Subcutaneous preadipocyte (primary cell): ENCODE measurements at places on chromosomes 1 and 21. TPM values are rescaled to one million over a fixed set of nuclear protein-coding genes. Genes with fewer than 3 reads are reported as not detected.

The OR2G3 gene
- not detected in 2 replicates for total RNA-seq

The DDAH1 gene
- total RNA-seq, result 70.9 and 76.6 TPM in 2 replicates

The SUSD4 gene
- total RNA-seq, result not detected in 2 replicates

The TSACC gene
- 0.20 and 0.37 TPM in 2 replicates for total RNA-seq

The EPHA10 gene
- not detected in 2 replicates for total RNA-seq

The NTNG1 gene
- total RNA-seq, result 11.4 and 12.7 TPM in 2 replicates

The CDCA8 gene
- 12.9 and 21.5 TPM in 2 replicates for total RNA-seq

The EVI5 gene
- 26.5 and 29.7 TPM in 2 replicates for total RNA-seq

The ESRRG gene
- total RNA-seq, result not detected in 2 replicates

The PADI3 gene
- total RNA-seq, result not detected in 2 replicates

The MFSD2A gene
- 6.2 and 16.6 TPM in 2 replicates for total RNA-seq

The ETNK2 gene
- 0.78 and 2.9 TPM in 2 replicates for total RNA-seq

The DPT gene
- under 0.01 TPM in 1 of 2 replicates, not detected in the other for total RNA-seq

The LCE2C gene
- not detected in 2 replicates for total RNA-seq

The FAM167B gene
- 0.39 and 1.1 TPM in 2 replicates for total RNA-seq

The PTAFR gene
- not detected in 2 replicates for total RNA-seq

The SLAMF9 gene
- total RNA-seq, result not detected in 2 replicates

The TRIM17 gene
- under 0.01 TPM in 1 of 2 replicates, not detected in the other for total RNA-seq

The LRP8 gene
- 40.4 and 69.0 TPM in 2 replicates for total RNA-seq

The CRNN gene
- total RNA-seq, result not detected in 2 replicates

The TFAP2E gene
- total RNA-seq, result under 0.01 and 0.20 TPM in 2 replicates

The DDOST gene
- 200 and 220 TPM in 2 replicates for total RNA-seq

The SELENBP1 gene
- 25.0 and 31.6 TPM in 2 replicates for total RNA-seq

The OR2G6 gene
- not detected in 2 replicates for total RNA-seq

The OR10J1 gene
- not detected in 2 replicates for total RNA-seq

The FAM76A gene
- 12.7 and 12.9 TPM in 2 replicates for total RNA-seq

The IFI16 gene
- total RNA-seq, result 115 and 149 TPM in 2 replicates

The SLC30A10 gene
- not detected in 2 replicates for total RNA-seq

The A3GALT2 gene
- not detected in 2 replicates for total RNA-seq

The MYOG gene
- not detected in 2 replicates for total RNA-seq

The INSRR gene
- not detected in 2 replicates for total RNA-seq

The RAD54L gene
- 4.0 and 7.2 TPM in 2 replicates for total RNA-seq

The C1orf56 gene
- 2.2 and 2.3 TPM in 2 replicates for total RNA-seq

The SPRR2A gene
- total RNA-seq, result not detected in 2 replicates

The RGS1 gene
- total RNA-seq, result not detected in 2 replicates

The CHI3L2 gene
- 6.2 TPM in 1 of 2 replicates, not detected in the other for total RNA-seq

The RCAN1 gene
- 26.2 and 35.6 TPM in 2 replicates for total RNA-seq

The SYPL2 gene
- 2.0 and 5.5 TPM in 2 replicates for total RNA-seq

The LRRC8B gene
- 10.7 and 10.8 TPM in 2 replicates for total RNA-seq

The FNDC5 gene
- total RNA-seq, result 0.20 and 0.37 TPM in 2 replicates

The CYYR1 gene
- 0.20 TPM in 1 of 2 replicates, not detected in the other for total RNA-seq

The TGFB2 gene
- 0.73 and 0.78 TPM in 2 replicates for total RNA-seq

The ADGRL2 gene
- 71.3 and 218 TPM in 2 replicates for total RNA-seq

The RGS8 gene
- not detected in 2 replicates for total RNA-seq

The LEPR gene
- total RNA-seq, result 6.1 and 12.5 TPM in 2 replicates

The AJAP1 gene
- under 0.01 TPM in 2 replicates for total RNA-seq
